ENCODE measurements at places on chromosomes 3 and 15.
A peak's percentile ranks its signal among the peaks of the same experiment; 100 is the strongest.

GRCh38 chr3:193346259-193346658 lies 32.3 kb downstream of the ATP13A5 start:
- no peak for DNase-seq

DNA sequence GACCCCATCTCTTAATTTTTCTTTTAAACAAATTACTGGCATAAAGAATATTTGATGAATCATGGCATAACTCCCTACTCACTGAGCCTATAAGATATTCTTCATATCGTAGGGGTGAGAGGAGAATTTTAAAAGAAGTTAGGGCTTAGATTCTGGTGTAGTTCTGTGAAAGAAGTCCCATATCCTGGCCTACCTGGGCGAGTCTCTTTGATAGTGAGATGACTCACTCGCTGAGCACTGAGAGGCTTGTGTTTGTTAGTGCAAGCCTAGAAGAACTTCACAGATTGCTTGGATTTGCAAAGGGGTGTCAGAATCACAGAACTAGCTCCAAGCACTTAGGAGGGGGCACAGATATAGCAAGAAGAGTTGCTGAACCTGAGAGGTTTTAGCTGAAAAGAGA lies 133.8 kb upstream of the TMC3 start:
- DNase-seq = no peak

DNA sequence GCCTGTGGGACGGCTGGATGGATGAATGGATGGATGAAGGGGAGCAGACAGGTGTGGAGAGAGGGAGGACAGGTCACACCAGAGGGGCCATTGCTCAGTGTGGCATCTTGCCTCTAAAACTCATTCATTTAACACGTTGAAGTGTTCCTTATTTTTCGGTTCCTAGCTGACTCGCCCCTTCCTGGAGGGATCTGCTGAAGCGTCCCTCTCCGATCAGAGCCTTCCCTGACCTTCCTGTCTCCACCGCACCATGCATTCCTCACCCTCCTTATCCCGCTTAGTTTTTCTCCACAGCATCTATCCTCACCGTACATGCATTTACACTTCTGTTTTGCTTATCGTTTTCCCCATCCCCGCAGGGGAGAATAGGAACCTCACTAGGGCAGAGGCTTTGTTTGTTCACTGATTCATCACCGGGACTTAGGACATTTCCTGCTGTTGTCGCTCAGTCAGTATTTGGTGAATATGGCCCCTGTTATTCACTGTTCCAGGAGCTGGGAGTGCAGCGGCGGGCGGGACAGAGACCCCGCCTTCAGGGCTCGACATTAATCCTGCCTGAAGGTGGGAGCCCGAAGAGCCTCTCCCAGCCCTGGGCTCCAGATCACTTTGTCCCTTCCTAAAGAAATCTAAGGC lies 32.0 kb downstream of the FOXL2 start:
- no peak for DNase-seq

DNA sequence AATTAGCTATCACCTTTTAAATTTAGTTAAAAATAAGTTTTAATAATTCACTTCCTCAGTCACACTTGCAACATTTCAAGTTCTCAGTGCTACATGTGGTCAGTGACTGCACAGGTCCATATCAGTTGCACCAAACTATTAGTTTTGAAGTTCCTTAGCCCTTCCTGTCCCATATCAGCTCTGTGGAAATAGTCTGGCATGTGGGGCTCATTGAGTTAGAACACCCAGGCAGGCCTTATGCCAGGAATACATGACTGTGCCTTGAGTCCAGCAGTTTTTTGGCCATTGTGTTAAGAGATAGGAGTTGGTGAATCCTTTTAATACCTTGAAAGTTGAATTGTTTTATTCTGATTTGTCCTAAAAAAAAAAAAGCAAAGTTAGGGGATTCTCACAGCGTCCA lies 153.7 kb upstream of the BFSP2 start:
- no peak for DNase-seq

DNA sequence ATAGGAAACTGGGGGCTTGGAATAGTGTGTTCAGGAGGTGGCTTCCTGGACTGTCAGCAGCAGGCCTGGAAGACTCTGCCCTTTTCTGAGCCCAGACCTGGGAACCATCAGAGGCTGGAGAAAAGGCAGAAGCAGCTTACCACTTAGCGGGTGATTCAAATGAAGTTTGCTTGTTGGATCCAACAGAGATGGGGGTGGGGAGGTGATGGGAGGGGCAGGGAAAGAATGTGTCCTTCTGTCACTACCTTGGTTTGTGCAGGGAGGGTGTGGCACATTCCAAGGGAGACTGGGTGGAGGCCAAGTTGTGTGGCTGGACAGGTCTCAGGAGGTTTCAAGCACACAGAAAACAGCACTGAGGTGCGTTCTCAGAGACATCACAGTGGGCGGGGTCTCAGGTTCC lies 58.8 kb downstream of the TRAK1 start:
- no peak for DNase-seq

DNA sequence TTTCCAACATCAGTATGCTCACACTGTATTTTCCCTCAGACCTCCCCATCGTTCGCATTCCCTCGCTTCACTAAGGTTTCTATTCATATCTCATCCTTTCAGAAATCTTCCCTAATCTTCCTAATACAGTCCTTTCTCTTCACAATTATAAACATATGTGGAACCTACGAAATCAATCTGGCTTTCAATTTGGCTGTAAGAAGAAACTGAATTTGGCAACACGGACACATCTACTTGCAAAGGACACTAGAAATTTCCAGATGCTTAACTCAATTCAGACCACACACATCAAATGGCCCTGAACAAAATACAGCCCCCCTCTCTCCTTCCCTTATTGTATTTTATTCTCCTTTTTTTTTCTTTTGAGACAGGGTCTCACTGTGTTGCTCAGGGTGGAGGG lies 39.1 kb upstream of the TM4SF19 start:
- DNase-seq = no peak

DNA sequence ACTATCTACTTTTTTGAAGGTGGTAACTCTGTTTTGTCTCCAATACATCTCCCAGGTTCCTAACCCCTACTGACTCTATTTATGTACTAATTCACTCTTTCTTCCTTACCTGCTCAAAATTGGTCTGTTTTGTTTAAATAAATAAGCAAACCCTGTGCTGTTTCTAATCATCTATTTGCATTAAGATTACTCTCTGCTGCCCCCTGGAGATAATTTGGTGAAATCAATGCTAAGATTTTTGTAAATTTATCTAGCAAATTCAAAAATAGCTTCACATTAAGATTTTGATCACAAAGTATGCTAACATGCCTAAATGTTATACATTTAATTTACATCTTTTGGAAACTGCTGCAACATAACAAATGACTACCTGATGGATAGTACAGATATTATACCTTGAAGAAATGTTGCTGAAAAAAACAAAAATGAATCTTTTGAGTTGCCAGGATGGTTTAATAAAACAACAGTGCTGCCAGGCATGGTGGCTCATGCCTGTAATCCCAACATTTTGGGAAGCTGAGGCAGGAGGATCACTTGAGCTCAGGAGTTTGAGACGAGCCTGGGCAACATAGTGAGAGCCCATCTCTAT lies 4.4 kb upstream of the CD200R1 start:
- DNase-seq = peak; percentile 15

DNA sequence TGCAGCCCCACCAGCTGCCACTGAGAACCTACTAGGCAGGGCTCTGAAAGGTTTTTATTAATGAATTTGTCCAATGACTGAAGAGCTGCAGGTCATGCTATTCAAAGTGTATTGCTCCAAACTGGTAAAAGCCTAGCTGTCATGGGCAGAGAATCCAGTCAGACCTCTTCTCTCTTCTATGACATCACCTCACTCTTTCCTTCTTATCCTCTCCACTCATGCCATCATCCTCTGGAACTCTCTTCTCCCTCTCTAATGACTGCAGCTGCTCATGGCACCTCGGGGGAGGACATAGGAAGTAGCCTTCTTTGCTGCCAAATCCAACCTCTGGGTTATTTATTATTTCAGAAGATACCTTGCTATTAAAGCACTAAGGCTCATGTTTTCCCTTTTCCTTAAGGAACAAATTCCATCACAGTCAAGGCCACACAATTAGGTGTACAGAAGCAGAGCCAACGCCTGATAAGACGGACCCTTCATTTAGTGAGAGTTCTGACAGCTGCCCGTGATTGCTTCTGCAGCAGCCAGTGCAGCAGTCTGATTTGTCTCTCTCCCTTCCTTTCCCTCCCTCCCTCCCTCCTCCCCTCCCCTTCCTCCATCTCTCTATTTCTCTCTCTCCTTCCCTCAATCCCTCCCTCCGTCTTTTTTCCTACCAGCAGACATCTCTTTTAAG lies 87.0 kb upstream of the ONECUT1 start:
- no peak for DNase-seq

DNA sequence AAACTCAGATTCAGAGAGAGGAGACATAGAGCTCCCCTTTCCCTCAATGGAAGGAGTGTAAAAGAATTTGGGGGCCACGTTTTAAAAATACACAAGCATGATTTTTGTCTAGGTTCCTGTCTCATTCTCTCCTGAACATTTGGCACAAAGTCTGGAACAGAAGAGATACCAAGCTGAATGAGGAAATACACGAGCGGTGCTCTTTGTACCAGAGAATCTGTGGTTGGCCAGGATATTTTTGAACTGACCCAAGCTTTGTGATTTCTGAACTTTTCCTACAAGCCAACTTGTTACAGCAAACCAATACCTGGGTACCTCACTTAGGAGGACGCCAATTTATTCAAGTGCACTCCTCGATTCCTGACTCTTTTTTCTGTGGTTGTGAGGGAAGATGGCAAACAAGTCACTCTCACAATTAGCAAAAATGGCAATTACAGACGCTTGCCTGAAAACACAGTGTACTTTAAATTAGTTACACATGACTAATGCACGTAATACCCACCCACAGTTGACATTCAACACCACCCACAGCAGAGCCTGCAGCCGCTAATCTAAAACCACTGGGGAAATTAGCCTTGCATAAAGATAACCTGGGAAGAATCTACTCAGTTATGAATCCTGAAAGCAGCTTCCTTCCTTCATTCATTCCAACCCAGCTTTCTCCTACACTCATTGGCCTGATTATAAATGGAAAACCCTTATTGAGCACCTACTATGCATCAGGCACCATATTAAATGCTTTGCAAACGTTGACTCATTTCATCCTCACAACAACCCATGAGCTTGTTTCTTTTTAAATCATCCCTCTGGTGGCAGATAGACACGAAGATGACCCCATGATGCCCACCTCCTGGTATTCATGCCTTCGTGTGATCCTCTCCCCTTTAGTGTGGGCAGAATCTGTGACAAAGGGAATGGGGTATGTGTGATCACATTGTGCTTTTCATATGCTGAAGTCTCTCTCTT lies 293.5 kb downstream of the KBTBD8 start:
- DNase-seq = no peak

DNA sequence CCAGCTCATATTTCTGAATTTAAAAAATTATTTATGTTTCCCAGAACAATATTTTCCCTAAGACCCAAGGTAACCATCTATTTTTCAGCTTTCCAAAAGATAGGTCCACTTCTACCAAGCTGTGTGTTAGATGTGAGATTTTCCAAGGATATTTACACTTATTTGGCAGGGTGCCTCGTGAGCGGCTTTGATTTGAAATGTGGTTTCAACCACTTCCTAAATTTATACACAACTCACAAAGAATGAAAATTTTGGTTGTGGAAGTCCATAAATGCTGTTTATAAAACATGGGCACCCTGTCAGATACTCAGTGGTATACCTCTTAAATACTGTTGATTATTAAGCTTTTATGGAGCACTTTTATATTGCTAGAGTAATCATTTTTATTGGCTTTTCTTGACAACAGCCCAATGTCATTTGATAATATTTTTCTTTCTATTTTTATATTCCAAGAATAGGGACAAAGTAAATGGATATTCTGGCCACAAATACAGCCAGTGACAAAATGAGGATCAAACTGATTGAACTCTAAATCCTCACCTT lies 57.6 kb downstream of the GAP43 start:
- DNase-seq = no peak
